Globus pallidus (tissue), 1 donor: ENCODE measurements at places on chromosomes 3 and 15.

GRCh38 chr3:48738144-48738536 lies 21.1 kb upstream of the IP6K2 start:
- no peak for DNase-seq

GRCh38 chr3:184745526-184745925 lies 33.7 kb upstream of the MAGEF1 start:
- no peak for DNase-seq

GRCh38 chr15:86382341-86382740 lies 302.7 kb downstream of the AGBL1 start:
- no peak for DNase-seq

DNA sequence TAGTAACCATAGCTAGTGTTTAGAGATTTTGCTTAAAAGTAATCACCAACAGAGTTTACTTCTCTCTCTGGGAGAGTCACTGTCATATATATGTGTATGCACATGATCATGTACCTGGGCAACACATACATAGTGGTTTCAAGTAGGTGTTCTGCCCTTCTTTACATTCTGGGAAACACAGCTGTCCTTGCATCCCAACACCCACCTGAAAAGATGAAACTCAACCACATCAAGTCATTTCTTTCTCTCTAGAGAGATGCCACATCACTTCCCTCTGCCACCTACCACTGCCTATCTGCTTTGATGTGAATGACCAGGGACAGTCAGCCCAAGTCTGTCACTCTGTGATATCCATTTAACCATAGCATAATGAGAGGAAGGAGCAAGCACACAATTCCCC lies 155.8 kb upstream of the GADL1 start:
- no peak for DNase-seq

GRCh38 chr3:22908989-22909507 lies 294.1 kb upstream of the UBE2E2 start:
- DNase-seq: no peak

GRCh38 chr3:159948429-159949144 lies 40.0 kb upstream of the IL12A start:
- DNase-seq: no peak

- no peak for DNase-seq
These were observed 340.8 kb upstream of the ONECUT1 start for GRCh38 chr15:53130943-53131342.
